ENCODE measurements at places on chromosomes 4 and X. TPM values are rescaled to one million over a fixed set of nuclear protein-coding genes. Genes with fewer than 3 reads are reported as not detected.

The HHIP gene
- total RNA-seq, result not detected

The NEXMIF gene
- not detected for total RNA-seq

The NIPAL1 gene
- total RNA-seq, result 1.4 TPM

The CTAG1B gene
- not detected for total RNA-seq
